ENCODE measurements at places on chromosomes 5 and 9.

- DNase-seq, result no peak
Observed at GRCh38 chr5:158023266-158023665, 164.3 kb upstream of the CLINT1 start.

GRCh38 chr9:36163049-36163785 is 6.0 kb upstream of the CCIN start:
- no peak for DNase-seq

GRCh38 chr9:17757816-17758215 is 178.9 kb downstream of the SH3GL2 start:
- no peak for DNase-seq

- no peak for DNase-seq
Observed at GRCh38 chr5:33180900-33181299, 259.9 kb upstream of the TARS1 start.

DNA sequence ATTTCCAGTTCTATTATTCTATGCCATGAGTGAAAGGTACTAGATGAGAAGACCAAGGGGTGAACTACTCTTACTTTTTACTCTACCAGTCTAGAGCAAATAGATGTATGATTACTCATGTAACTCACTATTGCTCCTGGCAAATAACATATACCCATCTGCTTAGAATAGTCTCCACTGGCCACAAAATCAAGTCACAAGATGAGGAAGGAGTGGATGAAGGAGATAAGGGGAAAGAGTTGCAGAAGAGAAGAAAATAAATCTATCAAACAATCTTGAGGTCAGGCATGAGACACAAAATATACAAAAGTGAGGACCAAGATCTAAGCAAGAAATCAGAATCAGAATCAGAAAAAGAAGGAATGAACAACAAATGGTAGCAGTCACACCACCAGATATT is 13.7 kb upstream of the NR4A3 start:
- no peak for DNase-seq

DNA sequence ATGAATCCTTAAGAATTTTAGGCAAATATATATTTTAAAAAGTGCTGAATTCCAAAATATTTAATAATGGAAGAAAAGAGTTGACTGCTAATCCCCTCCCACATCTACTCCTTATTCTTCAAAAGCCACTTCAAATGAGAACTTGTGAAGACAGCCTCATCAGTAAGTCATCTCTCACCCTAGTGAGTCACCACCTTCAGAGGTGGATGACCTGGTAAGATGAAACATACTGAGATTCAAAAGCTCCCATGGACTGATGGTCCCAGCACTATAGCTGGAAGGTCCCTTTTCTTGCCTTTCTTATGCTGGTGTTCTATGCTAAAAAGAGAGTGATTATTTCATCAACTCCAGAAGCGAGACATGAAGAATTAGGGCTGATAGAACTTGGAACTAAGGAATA is 37.8 kb upstream of the SPDL1 start:
- DNase-seq, result peak; percentile 19

DNA sequence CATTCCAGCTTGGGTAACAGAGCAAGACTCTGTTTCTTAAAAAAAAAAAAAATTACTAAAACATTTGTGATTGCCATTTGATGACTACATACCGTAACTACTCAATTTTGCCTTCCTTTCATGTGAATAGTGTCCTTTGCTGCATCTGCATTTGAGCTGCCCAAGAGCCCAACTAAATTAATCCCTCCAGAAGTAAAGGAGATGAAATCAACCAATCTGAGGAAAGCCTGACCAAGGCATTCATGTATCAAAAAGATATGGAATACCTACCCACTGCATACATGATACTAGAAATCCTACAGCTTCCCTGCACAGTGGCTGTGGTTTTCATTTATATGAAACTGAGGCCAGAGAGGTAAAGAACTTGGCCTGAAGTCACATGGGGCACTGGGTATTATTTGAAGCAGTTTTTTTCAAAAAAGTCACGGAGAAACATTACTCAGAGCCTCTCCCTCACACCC is 177.5 kb downstream of the AOPEP start:
- DNase-seq, result no peak

DNA sequence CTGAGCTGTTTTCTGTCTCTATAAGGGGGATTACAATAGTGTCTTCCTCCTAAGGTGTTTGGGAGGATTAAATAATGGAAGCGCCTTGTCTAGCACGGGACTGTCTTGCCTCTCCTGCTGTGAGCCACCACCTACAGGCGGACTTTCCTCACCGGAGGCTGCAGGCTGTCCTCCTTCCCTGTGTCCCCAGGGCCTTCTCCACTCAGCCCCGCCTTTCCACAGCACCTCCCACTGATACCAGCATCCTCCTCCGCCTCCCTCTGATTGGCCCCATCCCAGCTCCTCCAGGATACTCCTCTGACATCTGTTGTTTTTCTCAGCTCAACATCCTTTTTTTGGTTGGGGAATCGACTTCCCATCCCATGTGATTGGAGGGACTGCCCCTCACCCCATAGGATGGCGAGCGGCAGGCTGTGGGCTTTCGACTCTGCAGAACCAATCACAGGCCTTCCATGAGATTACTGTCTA is 851 bp upstream of the ZDHHC12 start:
- peak; percentile 34 for DNase-seq

- DNase-seq, result no peak
Observed at GRCh38 chr9:117545846-117546245, 131.0 kb upstream of the ASTN2 start.

DNA sequence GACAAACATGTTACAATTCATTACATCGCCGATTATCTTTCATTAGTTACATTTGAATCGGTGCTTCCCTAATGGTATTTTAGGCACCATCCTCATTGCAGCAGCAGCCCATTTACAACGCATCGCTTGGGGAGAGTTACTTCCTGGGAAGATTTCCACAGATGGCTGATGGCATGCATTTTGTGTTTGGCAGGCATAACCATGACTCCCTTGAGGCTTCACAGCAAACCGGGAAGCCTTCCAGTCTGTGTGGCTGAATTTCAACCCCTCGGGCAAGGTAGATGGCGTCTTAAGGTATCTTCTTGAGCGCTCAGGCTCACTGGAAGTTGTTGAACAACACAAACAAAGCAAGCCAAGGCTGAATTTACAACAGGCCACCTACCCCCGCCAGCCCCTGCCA is 1.6 kb upstream of the DNAH5 start:
- no peak for DNase-seq

DNA sequence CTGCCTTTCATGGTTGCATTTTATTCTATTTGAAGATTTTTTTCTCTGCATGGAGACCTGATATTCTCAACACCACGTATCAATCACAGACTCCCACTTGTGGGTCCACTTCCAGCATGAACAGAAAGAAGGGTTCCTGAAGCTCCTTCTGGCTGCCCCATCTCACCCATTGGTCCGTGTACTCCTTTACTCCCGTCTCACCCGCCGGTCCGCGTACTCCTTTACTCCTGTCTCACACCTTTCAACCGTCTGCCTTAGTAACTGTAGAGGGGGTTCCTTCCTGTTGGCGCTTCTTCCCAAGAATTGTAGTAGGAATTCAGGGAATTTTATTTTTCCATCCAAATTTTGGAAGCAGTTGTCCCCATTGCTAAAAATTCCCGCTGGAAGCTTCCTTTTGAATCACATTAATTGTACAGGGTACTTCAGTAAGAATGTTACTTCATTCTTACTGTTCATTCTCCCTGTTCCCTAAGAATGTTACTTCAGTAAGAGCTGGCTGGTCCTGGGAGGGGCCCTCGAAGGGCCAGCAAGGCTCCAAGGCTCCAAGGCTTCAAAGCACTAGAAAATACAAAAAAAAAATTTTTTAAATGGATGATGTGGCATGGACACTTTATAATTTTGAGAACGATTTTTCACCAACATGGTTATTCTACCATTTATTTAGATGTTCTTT is 3.9 kb upstream of the LPCAT1 start:
- no peak for DNase-seq

DNA sequence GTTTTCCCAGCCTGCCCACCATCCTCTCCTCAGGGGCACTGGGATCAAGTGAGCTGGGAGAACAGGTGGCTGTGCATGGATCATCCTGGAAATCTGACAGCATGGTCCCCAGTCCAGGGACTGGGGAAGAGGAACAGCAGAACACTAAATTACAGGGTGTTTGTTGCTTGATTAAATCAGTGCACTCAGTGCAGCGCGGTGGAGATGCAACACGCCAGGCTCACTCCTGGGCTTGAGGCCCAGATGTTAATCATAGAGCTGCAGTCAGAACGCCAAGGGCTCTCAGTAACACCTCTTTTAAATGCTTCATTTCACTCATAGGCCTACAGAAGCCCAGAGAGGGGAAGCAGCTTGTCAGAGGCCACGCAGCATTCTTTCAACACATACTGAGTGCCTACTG is 14.2 kb upstream of the LARP1 start:
- DNase-seq, result no peak

DNA sequence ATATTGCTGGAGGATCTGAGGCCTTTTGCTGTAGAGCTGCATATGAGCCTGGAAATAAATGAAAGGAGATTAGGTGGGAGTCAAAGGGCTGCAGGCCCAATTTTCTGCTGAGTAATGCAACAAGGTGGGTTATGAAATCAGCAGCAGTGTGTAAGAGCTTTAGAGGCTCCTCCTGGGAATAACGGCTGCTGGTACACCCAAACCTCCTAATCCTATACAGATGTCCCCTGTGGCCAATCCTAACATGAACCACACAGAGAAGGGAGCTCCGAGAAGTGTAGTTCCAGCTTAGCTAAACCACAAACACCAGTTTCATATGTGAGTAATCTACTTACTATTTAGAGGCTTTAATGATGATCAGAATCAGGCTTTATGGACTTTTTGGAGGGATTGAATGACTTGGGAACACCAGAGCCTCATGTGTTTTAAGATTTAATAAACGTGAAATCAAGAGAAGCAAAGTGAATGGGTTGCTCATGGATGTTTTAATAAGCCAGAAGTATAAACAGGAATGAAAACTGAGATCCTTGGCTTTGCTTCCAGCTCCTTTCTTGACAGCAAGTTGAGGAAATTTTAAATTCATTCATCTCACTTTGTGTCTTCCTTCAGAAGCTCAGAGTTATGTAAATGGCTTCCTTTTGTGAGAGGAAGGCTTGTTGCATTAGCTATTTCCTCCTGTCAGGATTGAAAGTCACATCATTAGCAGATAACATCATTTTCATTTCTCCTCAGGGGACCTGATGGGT is 437.5 kb downstream of the TMEM232 start:
- no peak for DNase-seq

DNA sequence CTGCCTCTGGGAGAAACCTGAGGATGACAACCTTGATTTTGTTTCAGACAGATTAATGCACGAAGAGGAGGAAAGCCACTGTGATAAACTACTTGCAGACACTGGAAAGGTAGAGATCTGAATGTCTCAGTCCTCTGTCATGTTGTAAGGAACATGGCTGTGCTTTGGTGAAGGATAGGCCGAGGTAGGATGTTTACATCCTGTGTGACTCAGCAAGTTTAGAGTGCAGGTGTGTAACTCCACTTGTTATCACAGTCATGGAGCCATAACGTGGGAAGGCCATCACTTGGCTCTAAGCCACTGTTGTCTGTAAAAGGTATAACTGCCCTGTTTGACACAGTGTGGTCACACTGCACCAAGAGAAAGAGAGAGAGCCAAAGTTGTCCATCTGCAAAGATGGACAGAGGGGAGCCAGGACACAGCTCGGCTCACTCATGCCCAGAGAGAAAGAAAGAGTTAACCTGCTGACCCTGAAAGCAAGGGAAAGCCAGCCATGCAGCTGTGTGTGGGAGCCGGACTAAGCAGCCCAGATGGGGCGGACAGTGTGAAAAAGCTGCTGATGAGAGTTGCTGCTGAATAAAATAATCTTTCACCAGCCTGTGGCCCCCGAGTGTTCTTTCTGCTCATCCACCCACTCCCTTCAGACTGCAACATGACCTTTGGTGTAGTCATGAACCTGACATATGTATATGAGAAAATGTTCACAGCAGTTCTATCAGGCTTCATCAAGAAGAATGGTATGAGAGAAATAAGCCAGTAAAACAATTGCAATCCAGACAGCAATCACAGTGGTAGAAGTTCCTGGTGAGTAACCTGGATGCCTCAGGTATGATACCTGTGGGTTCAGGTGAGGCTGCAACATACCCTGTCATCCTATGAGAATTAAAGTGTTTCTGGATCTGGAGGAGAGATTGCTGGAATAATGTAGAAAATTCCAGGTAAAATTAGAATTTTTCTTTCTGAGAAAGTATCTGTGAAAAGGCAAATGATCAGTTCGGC is 115.9 kb downstream of the TARS1 start:
- DNase-seq, result no peak

DNA sequence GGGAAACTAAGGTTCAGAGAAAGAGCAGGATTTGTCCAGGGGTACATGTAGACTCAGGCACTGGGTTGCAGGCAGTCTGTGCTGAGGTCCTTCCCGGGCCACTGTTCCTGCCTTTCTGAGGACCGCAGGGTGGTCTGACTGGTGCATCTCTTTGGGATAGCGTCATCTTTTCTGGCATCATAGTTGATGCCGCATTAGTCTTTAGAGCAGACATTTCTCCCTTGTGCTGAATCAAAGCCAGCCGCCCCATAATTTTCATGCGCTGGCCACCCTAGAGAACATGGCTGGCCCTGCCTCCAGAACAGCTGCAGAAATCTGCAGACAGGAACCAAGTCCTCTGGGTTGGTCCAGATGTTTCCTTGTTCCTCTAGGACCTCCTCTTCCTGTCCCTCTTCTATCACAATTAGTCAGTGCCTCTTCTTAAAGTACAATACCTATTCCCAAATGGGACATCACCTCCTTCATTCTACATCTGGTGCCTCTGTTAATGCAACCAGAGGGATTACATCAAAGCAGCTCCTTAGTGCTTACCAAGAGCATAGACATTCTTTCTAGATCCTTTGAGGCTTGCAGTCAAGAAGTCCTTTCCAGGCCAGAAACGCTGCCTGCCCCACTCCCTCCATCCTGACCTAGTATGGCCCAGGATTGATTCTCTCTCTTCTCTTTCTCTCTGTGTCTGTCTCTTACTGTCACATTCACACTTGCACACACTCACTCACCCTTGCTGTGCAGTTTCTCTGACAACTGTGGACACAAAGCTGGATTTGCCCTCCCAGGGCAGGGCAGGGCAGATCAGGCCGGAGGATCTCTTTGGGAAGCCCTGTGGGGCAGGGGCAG is 42.0 kb upstream of the ORM1 start:
- DNase-seq, result no peak

- no peak for DNase-seq
Observed at GRCh38 chr5:125778791-125779190, 644.4 kb upstream of the GRAMD2B start.

DNA sequence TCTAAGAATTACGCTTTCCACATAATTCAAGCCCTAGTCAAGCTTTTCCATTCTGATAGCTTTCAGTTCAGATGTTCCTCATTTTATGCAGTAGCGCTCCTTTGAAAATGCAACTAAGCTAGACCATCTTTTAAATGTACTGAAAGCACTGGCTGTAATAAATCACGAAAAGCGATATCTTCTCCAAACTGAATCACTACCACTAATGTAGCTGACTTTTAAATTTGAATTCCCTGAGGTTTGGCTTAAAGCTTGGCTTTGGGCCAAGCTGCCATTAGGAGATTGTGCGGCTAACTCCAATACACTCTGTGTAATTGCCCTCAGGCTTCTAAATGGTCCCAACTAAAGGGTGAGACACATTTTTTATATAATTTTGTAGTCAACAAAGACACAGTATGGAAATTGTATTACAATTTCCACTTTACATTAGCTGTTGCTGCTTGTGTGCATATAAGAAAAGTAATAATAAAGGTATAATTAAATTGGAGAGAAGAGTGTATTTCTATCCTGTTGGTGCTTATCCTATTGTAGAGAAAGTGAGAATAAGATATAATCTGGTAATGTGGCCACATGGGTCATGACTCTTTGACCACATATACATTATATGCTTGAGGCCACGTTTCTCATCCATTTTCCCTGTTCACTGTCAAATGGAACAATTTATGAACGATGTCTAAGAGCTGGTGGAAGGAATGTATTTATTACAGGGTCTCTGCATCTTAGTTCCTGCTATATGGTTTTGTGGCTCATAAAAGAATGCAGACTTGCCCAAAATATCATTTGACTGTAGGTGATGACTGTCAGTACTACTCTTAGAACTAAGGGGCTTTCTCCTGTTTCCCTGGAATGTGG is 118.7 kb upstream of the TAF11L2 start:
- DNase-seq, result no peak

All from stimulated activated naive CD8-positive, alpha-beta T cell treated with anti-CD3 and anti-CD28 coated beads, Interleukin-15, amount 100 ng/mL, for 72 hours (primary cell).